Upper lobe of left lung (tissue), 6 donors: ENCODE measurements at places on chromosomes 5 and 9.

- DNase-seq = no peak
These were observed 159.6 kb downstream of the BNC2 start for GRCh38 chr9:16710888-16711287.

GRCh38 chr5:73596705-73597328, 29.2 kb upstream of the ARHGEF28 start:
- no peak for DNase-seq

- no peak for DNase-seq
These were observed 85.1 kb upstream of the CKMT2 start for GRCh38 chr5:81147886-81148571.

- no peak for DNase-seq
These were observed 21.1 kb upstream of the IGFBPL1 start for GRCh38 chr9:38445154-38446043.

- no peak for DNase-seq
These were observed 158.5 kb downstream of the RGS3 start for GRCh38 chr9:113621980-113622379.

- DNase-seq = no peak
These were observed 80.1 kb downstream of the FBXW11 start for GRCh38 chr5:171926311-171926710.
